ENCODE measurements at places on chromosomes 7 and 10. TPM values are rescaled to one million over a fixed set of nuclear protein-coding genes. Genes with fewer than 3 reads are reported as not detected.

TIMM23B gene
- 16.1 TPM for total RNA-seq

GIMAP7 gene
- total RNA-seq, result 19.4 TPM

- ATAC-seq, result no peak
Observed at GRCh38 chr7:8035192-8035591, 66.6 kb downstream of the GLCCI1 start.

DNA sequence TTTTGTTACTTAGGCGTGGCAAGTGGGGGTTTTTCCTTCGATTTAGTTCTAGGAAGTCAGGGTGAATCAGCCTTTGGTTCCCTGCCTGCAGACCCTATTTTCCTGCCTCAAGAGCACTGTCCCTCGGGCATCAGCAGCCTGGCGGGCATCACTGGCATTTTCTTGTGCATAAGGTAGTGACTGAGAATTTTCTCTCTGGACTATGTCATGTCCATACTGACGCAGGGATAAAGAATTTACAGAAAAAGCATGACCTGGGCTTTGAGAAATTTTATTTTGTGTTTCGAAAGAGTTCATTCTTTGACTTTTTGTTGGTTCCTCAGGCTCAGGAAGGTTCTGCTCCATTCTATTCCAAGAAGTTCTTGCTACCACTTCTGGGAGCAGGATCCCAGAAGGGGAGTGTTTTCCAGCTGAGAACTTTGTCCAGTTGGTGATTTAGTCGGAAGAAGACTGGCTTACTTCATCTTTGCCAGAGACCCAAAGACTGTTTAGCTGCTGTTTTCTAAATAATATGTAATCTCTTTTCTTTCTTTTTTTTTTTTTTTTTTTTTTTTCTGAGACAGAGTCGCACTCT is 213.9 kb upstream of the SH2B2 start:
- ATAC-seq, result no peak

DNA sequence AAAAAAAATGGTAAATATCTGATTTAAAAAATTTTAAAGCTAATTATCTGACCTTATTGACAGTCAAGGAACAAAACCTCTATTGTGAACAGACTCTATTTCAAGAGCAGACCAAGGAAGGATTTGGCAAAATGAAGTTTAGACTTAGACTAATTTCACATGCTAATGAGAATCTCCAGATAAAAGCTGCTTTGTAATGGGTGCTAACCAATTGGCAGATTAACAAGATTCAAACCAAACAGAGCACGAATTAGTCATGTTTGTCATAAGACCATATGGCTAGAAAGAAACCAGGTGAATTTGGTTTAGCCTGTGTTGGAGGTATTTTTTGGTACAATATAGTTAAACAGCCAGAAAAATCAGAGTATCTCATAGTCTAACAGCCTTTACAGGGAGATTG is 429.1 kb upstream of the NFE2L3 start:
- ATAC-seq, result no peak

- ATAC-seq, result no peak
Observed at GRCh38 chr7:31309407-31309806, 31.1 kb downstream of the NEUROD6 start.

Measured in gastroesophageal sphincter (tissue), 4 donors.